ENCODE measurements at places on chromosomes 5 and 9.

DNA sequence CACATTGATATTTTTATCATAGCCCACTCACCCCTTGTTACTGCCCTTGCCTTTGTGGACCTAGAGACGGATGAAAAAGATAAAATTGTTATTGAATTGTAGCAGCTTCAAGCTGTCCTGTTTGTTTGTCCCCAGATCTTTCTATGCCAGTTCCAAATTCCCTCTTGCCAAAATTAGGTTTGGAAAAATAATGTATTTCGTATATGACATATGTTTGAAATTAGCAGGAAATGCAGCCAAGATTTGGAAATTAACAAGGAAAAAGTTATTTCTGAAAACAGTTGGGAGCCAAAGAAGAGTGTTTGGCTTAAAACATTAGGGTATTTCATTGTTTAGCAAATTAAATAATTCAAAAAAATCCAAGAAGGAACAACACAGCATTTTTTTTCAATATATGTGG, 33.5 kb downstream of the SPATA31D1 start:
- DNase-seq = no peak

DNA sequence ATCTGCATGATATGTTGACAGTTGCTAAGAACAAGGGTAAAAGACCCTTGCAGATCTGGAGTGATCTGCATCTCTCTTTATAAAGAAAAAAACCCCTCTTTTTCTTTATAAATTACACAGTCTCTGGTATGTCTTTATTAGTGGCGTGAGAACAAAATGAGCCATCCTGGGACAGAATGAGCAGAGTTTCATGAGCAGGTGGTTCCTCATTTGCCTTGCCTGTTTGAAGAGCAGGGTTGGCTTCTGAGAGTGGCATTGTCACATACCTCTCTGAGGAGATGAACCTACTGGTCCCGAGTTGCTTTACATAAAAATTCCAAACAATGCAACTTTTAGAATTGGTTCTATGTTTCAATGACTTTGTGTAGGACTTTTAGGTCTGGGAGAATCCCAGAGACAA, 94.3 kb downstream of the INSYN2B start:
- no peak for DNase-seq

GRCh38 chr9:113154471-113154870, 3.7 kb downstream of the SLC31A2 start:
- DNase-seq = no peak

DNA sequence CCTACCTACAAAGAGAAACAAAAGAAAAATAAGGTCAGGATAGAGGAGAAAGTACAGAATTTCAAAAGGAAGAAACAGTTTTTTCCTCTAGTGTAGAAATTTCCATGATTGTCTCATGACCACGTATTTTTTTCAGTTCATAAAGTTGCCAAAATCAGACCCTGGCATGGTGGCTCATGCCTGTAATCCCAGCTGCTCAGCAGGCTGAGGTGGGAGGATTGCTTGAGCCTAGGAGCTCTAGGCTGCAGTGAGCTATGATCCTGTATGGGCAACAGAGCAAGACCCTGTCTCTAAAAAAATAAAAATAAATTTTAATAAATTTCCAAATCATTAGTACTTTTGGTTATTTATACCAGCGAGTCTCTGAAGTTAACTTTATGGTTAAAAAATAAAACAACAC, 37.8 kb downstream of the CWC27 start:
- DNase-seq = no peak

DNA sequence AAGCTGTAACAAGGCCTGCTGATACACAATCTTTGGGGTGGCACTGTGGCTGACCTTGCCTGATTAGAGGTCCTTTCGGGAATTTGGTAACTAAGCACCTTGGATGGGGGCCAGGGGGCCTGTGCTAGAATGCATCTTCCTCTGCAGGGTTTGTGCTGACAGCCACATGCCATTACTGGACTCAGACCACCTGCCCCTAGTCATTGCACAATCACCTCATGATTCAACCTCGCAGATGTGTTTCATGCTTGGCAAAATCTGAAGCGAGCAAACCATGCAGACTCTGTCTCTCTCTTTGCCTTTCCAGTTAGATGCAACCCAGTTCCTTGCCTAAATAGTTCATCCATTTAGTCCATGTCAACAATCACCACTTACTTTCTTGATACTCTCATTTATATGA, 96.5 kb upstream of the ERCC6L2 start:
- DNase-seq = no peak

GRCh38 chr5:1494780-1495524, 28.8 kb downstream of the LPCAT1 start:
- DNase-seq = no peak

- DNase-seq = no peak
Measured at GRCh38 chr5:39502704-39503103, 77.9 kb upstream of the DAB2 start.

- DNase-seq = no peak
Measured at GRCh38 chr9:69380301-69380700, 55.3 kb downstream of the ENTREP1 start.

DNA sequence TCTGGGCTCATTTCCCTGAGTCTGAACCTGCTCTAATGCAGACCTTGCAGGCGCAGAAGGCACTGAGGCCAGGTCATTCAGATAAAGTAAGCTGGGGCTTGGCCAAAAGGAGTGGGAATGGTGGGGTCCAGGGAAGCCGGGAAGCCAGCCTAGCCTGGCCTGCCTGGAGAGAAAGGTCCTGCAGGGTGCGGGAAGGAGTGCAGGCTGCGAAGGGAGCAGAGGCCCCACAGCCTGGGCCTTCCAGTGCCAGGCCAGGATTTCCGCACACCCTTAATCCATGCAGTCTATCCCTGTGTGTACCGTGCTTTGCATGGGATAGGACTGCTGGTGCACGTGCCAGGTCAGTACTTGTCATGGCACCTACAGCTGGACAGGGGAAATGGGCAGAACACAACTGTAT, 3.6 kb upstream of the STING1 start:
- DNase-seq = no peak

GRCh38 chr9:102439583-102439982, 555.5 kb upstream of the CYLC2 start:
- DNase-seq = no peak

GRCh38 chr5:65727491-65728156, 5.6 kb downstream of the NLN start:
- DNase-seq = no peak

All from stimulated activated CD4-positive, alpha-beta T cell treated with anti-CD3 and anti-CD28 coated beads, Interleukin-1b, Interleukin-23, amount 100 ng/mL, for 1 hour (primary cell).